Femur (tissue), 1 donor: ENCODE measurements at places on chromosomes 6 and 20.

- DNase-seq, result no peak
Observed at GRCh38 chr20:62273416-62273815, 29.4 kb upstream of the ADRM1 start.

GRCh38 chr6:23414051-23414445 lies 712.0 kb upstream of the NRSN1 start:
- DNase-seq, result peak; percentile 46

DNA sequence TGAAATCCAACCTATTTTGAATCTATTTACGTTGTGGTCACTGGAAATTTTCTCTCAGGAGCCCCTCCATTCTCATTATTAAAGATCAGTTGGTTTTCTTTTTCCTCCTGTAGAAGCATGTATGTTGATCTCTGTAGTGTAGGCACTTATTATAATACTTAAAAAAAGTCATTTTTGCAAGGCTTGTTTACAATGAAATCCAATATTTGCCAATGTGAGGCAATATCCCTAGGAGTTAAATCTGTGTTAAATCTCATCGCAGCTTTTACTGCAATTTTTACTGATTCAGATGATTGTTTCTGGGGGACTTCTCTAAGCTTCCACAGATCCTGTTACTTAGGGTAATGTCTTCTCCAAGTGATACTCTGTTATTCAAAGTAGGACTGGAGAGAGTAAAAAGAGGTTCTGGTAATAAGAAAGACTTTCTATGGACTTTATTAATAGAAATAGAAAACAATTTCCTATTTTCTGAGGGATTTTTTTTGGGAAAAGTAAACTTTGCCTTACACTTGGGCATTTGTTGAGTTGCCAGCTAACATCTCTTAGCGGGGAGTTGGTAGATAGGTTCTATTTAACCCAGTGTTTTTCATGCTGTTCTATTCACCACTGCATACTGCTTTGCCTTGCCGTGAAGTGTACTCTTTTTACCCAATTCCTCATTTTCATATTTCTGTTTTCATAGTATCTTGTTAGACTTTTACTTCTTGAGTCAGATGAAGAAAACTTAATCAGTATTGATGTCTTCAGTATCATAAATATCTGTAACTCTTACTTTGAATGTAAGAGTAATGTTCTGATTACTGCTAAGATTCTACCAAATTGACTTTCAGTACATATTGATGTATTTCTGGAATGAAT lies 48.6 kb downstream of the CDKAL1 start:
- no peak for DNase-seq

DNA sequence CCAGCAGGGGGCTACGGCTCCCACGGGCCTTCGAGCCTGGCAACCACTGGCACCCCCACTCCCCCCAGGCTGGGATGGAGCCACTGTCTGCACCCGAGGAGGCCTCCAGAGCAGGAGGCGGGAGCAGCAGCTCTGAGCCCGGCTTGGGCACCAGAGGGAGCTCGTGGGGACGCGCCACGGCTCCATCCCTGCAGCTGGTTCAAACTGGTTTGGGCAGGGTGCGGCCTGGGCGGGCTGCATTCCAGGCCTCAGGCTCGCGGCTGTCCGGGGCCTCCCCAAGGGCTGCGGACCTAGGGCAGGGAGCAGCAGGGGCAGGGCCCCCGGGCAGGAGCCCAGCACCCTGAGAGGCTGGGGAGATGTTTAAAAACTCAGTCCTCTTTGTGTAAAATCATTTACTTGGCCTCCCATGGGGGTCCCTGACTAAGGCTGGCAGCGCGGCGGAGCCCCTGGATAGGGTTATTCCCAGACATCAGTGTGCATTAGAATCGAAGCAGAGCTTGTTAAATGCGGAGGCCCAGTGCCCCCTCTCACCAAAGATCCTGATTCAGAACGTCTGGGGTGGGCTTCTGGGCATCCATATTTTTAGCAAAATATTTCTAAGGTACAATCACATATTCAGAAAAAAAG lies 4.1 kb upstream of the BCAS4 start:
- peak; percentile 94 for DNase-seq

DNA sequence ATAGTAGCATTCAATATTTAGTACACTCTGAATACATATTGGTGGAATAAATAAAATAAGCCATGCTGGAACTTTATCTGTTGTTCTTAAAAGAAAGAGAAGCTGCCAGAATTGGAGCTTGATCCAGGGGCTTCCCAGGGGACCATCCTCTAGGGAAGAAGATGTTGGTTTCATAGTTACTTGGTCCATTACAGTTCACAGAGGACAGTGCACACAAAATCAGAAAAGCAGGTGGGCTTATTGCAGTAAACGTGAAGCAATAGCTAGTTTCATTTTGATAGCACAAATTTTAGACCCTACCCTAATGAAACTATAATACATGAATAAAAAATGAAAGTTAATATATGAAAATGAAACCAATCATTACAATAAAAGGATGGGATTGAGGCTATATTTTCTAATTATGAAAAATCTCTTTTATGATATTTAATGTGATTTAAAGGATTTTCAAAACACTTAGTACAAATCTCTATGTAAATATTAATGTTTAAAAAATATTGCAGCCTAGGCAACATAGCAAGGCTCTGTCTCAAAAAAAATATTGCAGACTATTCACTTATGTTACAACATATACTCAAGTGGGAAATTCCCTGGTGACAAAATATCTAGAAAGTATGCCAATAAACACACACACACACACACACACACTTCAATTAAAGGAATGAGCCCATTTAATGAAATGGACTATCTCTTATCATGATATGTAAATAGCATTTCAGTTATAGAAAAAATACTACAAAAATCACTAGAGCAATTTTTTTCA lies 227.0 kb upstream of the MARCKS start:
- no peak for DNase-seq

GRCh38 chr6:89669002-89669401 lies 30.5 kb upstream of the LYRM2 start:
- no peak for DNase-seq
